Memory B cell (primary cell): ENCODE measurements at places on chromosomes 13 and 19.

DNA sequence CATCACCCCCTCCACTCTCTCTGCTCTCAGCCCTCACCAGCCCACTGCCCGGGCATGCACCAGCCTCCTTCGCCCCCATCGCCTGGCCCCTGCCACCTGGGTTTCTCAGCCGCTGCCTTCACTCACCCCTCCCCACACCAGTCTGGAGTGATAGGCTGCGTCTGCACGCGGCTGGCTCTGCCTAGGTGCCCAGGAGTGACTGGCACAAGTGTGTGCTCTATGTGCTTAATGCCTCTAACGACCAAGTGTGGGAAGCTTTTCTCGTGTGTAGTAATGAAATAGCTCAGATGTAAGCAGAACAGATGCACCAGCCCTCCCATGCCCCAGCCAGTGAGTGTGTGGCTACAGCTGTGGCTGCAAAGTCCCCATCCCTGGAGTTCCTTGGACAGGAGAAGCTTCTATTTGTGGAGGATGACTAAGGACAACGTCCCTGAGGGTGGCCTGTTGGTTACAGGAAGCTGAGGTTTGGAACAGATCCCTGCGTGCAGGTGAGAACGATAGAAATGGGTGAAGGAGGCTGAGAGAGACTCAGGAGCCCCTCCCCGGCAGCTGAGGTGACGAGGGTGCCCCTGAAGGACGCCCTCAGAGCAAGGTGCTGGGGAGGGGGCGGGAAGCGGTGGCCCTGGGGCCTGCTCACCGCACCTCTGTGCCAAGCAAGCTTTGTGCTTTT, 35.6 kb downstream of the ATP11A start:
- H3K27ac ChIP-seq, result no peak overlapping the region
- H3K36me3 ChIP-seq, result no peaks in the 10 kb centered on the region
- DNase-seq, result no peak
- H3K4me1 ChIP-seq, result peaks cover 14% of the 10 kb centered on the region
- H3K4me3 ChIP-seq, result no peak overlapping the region

GRCh38 chr19:19120308-19121231, 17.7 kb downstream of the TMEM161A start:
- H3K27ac ChIP-seq, result no peak overlapping the region
- no peak for DNase-seq
- H3K27me3 ChIP-seq, result no peaks in the 10 kb centered on the region
- no peak overlapping the region for H3K4me3 ChIP-seq
- H3K36me3 ChIP-seq, result peaks cover 25% of the 10 kb centered on the region

- H3K27ac ChIP-seq, result peak overlapping the region; percentile 84
- peak overlapping the region; percentile 99 for H3K4me3 ChIP-seq
- H3K4me1 ChIP-seq, result peaks cover 44% of the 10 kb centered on the region
- no peaks in the 10 kb centered on the region for H3K36me3 ChIP-seq
These were observed 749 bp downstream of the GATAD2A start for GRCh38 chr19:19405971-19406877.

GRCh38 chr19:36246006-36246481, 31.1 kb downstream of the ZNF146 start:
- H3K27me3 ChIP-seq, result peaks cover 6% of the 10 kb centered on the region
- no peak overlapping the region for H3K27ac ChIP-seq
- peaks cover 6% of the 10 kb centered on the region for H3K36me3 ChIP-seq

- DNase-seq, result no peak
- H3K27ac ChIP-seq, result no peak overlapping the region
- H3K36me3 ChIP-seq, result no peaks in the 10 kb centered on the region
- H3K27me3 ChIP-seq, result no peaks in the 10 kb centered on the region
- no peaks in the 10 kb centered on the region for H3K4me1 ChIP-seq
- H3K4me3 ChIP-seq, result no peak overlapping the region
These were observed 765.4 kb upstream of the SPRY2 start for GRCh38 chr13:81106348-81106747.

GRCh38 chr13:29679396-29680053, 84.0 kb upstream of the SLC7A1 start:
- H3K27ac ChIP-seq, result no peak overlapping the region
- no peaks in the 10 kb centered on the region for H3K4me1 ChIP-seq
- no peak overlapping the region for H3K4me3 ChIP-seq
- H3K36me3 ChIP-seq, result no peaks in the 10 kb centered on the region
- DNase-seq, result no peak
- H3K27me3 ChIP-seq, result peaks cover 13% of the 10 kb centered on the region

- peaks cover 5% of the 10 kb centered on the region for H3K36me3 ChIP-seq
- no peak for DNase-seq
- H3K4me3 ChIP-seq, result no peak overlapping the region
- no peak overlapping the region for H3K27ac ChIP-seq
These were observed 6.3 kb downstream of the KLK3 start for GRCh38 chr19:50861010-50861409.
